ENCODE measurements at places on chromosomes 1 and 21. TPM values are rescaled to one million over a fixed set of nuclear protein-coding genes. Genes with fewer than 3 reads are reported as not detected.

GRCh38 chr1:171296897-171297296 is 17.1 kb upstream of the FMO4 start:
- H3K36me3 ChIP-seq: no peaks in the 10 kb centered on the region
- H3K27me3 ChIP-seq: no peaks in the 10 kb centered on the region
- H3K27ac ChIP-seq: no peak overlapping the region
- DNase-seq: no peak
- H3K4me1 ChIP-seq: no peaks in the 10 kb centered on the region
- no peak overlapping the region for H3K4me3 ChIP-seq

- no peaks in the 10 kb centered on the region for H3K27me3 ChIP-seq
- H3K4me3 ChIP-seq: no peak overlapping the region
- no peaks in the 10 kb centered on the region for H3K36me3 ChIP-seq
Observed at GRCh38 chr1:218377143-218377660, 32.1 kb downstream of the TGFB2 start.

RNF186 gene
- total RNA-seq: not detected

DNA sequence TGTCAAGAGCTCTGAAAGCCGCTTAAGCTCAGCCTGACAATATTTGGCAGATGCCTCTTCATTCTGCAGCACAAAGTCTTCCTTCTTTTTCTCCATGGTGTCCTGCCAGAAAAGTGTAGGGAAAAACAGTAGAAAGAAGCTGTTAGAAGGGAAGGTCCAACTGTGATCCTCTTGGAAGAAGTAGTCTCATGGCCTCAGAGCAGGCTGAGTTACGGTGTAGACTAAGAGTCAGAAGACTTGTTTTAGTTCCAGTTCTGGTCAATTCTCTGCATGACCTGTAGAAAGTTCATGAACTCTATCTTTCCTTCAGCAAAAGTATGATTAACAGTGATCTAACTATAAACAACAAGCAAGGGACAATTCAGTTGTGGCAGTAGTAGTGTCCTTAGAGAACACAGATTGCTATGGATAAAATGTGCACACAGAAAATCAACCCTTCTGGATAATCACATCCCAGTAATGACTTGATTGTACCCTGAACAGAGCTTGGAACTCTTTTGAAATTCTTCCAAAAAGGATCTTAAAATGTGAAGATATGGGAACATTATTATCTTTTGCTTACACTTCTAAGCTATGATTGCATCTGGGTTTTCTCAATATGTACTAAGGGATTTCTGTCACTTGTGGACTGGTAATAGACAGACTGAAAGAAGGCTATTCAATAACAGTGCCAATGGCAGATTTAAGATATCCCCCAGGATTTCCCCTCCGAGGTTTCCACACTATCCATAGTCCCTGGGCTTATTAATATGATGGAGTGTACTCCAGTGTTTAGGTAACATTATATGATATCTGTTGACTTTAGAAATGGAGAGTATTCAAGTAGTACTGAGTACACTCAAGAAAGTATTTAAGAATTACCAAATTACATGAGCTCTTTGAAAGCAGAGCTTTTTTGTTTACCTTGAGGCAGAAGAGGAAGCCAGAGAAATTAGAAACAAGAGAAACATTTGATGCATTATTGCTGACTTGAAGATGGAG is 22.1 kb upstream of the GBP2 start:
- no peaks in the 10 kb centered on the region for H3K27me3 ChIP-seq
- H3K4me1 ChIP-seq: no peaks in the 10 kb centered on the region
- no peak overlapping the region for H3K4me3 ChIP-seq
- H3K27ac ChIP-seq: no peak overlapping the region
- no peak for DNase-seq
- no peaks in the 10 kb centered on the region for H3K36me3 ChIP-seq

GRCh38 chr1:47842228-47842919 is 154.8 kb downstream of the TRABD2B start:
- no peak for DNase-seq
- no peak overlapping the region for H3K4me3 ChIP-seq
- no peaks in the 10 kb centered on the region for H3K27me3 ChIP-seq
- H3K4me1 ChIP-seq: peaks cover 2% of the 10 kb centered on the region

- no peak overlapping the region for H3K27ac ChIP-seq
- H3K27me3 ChIP-seq: no peaks in the 10 kb centered on the region
- no peaks in the 10 kb centered on the region for H3K36me3 ChIP-seq
- H3K4me3 ChIP-seq: no peak overlapping the region
- no peak for DNase-seq
- no peaks in the 10 kb centered on the region for H3K4me1 ChIP-seq
Observed at GRCh38 chr1:159429074-159429861, 2.7 kb upstream of the OR10J4 start.

DNA sequence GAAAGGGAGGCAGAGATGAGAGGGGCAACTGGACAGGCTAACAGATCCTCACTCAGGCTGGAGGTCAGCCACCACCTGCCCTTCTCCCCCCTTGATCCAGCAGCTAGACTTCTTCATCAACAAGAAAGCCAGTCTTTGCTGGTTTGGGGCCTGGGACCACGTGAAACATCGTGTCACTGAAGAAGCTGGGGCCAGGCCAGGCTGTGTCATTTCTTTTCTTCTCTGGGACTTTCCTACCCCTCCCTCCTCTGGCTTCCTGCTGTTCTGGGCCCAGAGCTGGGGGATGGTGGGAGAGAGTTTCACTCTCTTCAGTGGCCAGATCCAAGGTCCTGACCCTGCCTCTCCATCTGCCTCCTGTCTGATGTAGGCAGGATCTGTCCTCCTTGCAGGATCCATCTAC is 18.1 kb upstream of the SLC26A9 start:
- H3K27ac ChIP-seq: no peak overlapping the region
- no peaks in the 10 kb centered on the region for H3K36me3 ChIP-seq
- no peak for DNase-seq
- peaks cover 17% of the 10 kb centered on the region for H3K4me1 ChIP-seq
- no peaks in the 10 kb centered on the region for H3K27me3 ChIP-seq

GRCh38 chr21:18518054-18518481 is 114.5 kb upstream of the TMPRSS15 start:
- H3K4me1 ChIP-seq: no peaks in the 10 kb centered on the region
- no peak overlapping the region for H3K27ac ChIP-seq
- DNase-seq: no peak
- no peak overlapping the region for H3K4me3 ChIP-seq

GRCh38 chr1:170932236-170932635 is 3.1 kb upstream of the MROH9 start:
- no peak overlapping the region for H3K4me3 ChIP-seq
- H3K27ac ChIP-seq: no peak overlapping the region
- H3K4me1 ChIP-seq: no peaks in the 10 kb centered on the region
- no peaks in the 10 kb centered on the region for H3K27me3 ChIP-seq

DNA sequence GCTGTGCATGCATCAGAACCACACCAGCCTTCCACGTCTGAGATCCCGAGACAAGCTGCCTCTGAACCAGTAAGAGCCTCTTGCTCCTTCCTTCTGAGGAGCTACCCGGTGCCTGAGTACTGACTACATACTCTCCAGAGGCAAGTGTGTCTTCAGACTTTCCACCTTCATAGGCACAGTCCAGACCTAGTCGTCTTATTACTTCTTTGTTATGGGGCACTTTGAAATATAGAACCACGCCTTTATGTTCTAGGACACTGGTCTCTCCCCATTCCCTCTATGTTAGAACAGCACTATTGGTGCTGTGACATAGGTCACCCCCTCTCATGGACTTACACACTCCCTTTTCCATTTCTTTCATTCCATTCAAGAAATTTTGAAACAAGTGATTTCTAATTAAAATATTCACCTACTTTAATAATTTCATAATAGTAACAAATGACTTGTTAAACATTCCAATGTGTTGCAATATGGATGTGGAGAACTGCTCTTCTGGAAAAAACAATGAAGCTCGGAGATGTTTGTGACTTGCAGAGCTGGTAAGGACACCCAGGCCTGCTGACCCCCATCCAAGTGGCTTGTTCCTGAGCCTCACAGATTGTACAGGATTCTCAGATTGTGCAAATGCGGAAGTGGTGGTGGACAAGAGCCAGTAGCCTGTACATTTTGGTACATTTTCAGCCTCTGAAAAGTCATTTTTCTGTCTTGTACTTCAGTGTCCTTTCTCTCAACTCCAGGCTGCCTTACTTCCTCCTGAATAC is 76.1 kb upstream of the SIPA1L2 start:
- DNase-seq: no peak
- H3K27me3 ChIP-seq: no peaks in the 10 kb centered on the region
- no peaks in the 10 kb centered on the region for H3K4me1 ChIP-seq
- no peak overlapping the region for H3K4me3 ChIP-seq
- no peaks in the 10 kb centered on the region for H3K36me3 ChIP-seq

- H3K4me1 ChIP-seq: no peaks in the 10 kb centered on the region
- no peak overlapping the region for H3K4me3 ChIP-seq
- no peaks in the 10 kb centered on the region for H3K36me3 ChIP-seq
- no peak overlapping the region for H3K27ac ChIP-seq
Observed at GRCh38 chr1:153617663-153618062, 1.5 kb upstream of the S100A14 start.

GRCh38 chr1:234218078-234218477 is 155.2 kb upstream of the COA6 start:
- peaks cover 4% of the 10 kb centered on the region for H3K4me1 ChIP-seq
- H3K27ac ChIP-seq: no peak overlapping the region
- DNase-seq: no peak
- H3K36me3 ChIP-seq: no peaks in the 10 kb centered on the region
- H3K27me3 ChIP-seq: no peaks in the 10 kb centered on the region

GRCh38 chr1:8347635-8348034 is 29.7 kb downstream of the SLC45A1 start:
- no peak overlapping the region for H3K27ac ChIP-seq
- no peak overlapping the region for H3K4me3 ChIP-seq
- no peak for DNase-seq
- H3K4me1 ChIP-seq: peaks cover 9% of the 10 kb centered on the region
- no peaks in the 10 kb centered on the region for H3K36me3 ChIP-seq

DNA sequence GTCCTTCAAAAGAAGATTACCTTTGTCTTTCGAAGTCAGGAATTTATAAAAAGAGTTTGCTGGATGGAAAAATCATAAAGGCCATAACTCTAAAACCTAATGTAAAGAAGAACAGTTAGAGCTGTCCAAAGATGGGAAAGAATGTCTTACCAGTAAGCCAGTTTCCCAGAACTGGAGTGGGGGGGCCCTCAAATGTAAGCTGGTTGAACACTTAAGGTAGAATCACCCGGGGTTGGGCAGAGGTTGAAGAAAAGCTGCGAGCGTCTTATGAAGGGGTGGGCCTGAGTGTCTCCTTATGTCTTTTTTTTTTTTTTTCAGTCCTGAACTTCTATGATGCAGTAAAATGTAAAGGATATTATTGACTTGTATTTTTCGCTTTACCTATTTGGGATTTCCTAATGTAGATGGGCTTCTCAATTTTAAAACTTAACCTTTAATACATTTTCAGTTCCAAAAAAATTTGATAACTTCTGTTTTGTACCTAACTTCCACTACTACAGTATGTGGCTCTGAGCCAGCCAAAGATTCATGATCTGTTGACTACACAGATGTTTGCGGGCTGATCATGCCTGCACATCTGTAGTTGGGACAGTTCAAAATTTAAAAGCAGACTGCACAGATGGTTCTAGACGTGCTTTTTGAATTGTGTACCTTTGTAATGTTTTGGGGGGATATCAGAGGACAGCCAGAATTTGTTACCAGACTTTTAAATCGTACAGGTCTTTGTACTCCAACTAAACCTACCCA is 43.6 kb downstream of the NFYC start:
- DNase-seq: no peak
- no peak overlapping the region for H3K27ac ChIP-seq
- no peaks in the 10 kb centered on the region for H3K27me3 ChIP-seq
- H3K36me3 ChIP-seq: peaks cover 13% of the 10 kb centered on the region
- no peak overlapping the region for H3K4me3 ChIP-seq

CR1 gene
- total RNA-seq: 8.4 TPM

DNA sequence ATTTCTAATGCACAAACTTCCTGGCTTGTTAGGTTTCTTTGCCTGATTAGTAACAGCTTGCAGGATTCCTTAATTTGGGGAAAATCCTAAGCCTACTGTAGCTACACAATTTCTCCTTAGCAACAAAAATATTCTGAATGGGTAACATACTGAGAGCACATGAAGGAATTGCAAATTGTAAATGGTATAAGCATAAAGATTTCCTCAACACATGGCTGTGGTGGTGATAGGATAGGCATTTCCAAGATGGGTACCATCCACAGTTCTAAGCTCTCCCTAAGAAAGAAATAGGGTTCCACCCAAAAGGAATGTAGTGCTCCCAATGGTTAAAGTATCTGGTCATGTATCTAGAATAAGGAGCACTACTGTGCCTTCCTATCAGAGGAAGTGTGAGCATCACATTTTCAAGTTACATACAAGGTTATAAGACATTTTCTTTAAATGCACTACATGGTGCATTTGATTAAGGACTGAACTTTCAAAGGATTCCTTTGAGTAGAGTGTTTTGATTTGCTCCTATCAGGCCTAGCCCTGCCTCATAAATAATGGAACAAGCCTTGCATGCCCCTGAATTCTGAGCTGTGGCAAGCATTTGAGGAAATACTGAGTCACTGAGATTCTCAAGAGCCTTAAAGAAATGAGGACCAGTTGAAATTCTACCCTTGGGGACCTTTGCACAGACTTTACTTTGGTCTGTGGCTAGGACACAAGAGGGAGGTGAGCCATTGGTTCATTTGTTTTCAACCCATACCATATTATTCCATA is 286.4 kb downstream of the PTBP2 start:
- no peaks in the 10 kb centered on the region for H3K27me3 ChIP-seq
- no peaks in the 10 kb centered on the region for H3K36me3 ChIP-seq
- DNase-seq: no peak
- no peaks in the 10 kb centered on the region for H3K4me1 ChIP-seq
- no peak overlapping the region for H3K4me3 ChIP-seq

GRCh38 chr1:63238721-63239120 is 83.6 kb upstream of the FOXD3 start:
- no peaks in the 10 kb centered on the region for H3K27me3 ChIP-seq
- no peak overlapping the region for H3K27ac ChIP-seq
- H3K4me1 ChIP-seq: no peaks in the 10 kb centered on the region
- no peak overlapping the region for H3K4me3 ChIP-seq
- no peak for DNase-seq

- H3K27me3 ChIP-seq: no peaks in the 10 kb centered on the region
- H3K4me1 ChIP-seq: no peaks in the 10 kb centered on the region
- no peak for DNase-seq
- no peaks in the 10 kb centered on the region for H3K36me3 ChIP-seq
- H3K4me3 ChIP-seq: no peak overlapping the region
Observed at GRCh38 chr1:113608399-113608798, 150.9 kb downstream of the PHTF1 start.

DNA sequence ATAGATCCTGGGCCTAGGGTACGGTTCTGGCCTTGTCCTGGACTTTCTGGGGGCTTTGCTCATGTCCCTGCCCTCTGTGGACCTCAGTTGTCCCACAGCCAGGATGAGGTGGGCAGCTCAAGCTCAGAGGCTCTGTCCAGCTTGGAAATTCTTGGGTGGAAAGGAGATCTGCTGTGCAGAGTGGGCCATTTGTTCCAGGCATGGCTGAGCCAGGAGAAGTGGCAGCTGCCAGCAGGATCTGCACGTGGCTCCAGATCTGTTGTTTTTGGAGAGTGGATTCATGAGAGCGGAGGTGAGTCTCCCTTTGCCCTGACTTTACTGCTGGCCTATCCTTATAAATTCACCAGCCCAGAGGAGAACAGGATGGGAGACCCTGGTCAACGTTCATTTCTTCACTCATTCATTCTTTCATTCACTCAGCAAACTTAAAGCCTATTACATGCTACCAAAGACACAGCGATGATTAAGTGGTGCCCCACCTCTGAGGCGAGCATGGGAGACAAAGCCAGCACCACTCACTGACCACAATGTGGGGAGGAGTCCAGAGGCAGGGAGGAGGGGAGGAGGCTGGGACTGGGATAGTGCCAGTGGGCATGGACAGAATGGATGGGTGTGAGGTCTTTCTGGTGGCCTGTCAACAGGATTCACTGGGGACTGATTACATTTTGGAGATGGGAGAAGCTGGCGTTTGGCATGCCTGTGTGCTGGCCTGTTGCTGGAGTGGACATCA is 205.1 kb downstream of the TRABD2B start:
- H3K4me1 ChIP-seq: peaks cover 14% of the 10 kb centered on the region
- no peaks in the 10 kb centered on the region for H3K36me3 ChIP-seq
- H3K27me3 ChIP-seq: no peaks in the 10 kb centered on the region
- no peak overlapping the region for H3K27ac ChIP-seq
- H3K4me3 ChIP-seq: no peak overlapping the region
